ENCODE measurements at places on chromosomes 13 and 19.
A peak's percentile ranks its signal among the peaks of the same experiment; 100 is the strongest.

DNA sequence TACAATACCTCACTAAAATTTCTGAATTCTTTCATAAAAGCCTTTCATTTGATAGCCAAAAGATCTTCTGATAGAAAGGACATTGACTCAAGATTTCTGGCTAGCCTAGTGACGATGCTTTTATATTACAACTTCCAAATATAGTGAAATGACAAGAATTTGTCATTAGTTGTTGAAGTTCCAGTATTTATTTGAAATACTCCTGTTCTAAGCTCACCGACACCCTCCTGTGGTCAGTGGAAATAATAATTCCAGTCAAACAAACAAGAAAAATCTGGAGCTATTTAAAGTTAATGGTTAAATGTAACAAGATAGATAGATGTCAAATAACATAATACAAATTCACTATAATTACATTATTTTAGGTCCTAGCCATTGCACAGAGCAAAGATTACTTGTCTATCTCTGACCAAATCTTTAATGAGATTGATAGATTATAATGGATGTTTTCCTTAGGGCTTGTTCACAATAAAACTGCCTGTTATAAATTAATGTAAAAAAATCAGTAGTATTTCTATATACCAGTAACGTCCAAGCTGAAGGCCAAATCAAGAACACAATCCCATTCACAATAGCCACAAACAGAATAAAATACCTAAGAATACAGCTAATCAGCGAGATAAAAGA, 195.5 kb downstream of the RGCC start:
- DNase-seq: peak; percentile 53

DNA sequence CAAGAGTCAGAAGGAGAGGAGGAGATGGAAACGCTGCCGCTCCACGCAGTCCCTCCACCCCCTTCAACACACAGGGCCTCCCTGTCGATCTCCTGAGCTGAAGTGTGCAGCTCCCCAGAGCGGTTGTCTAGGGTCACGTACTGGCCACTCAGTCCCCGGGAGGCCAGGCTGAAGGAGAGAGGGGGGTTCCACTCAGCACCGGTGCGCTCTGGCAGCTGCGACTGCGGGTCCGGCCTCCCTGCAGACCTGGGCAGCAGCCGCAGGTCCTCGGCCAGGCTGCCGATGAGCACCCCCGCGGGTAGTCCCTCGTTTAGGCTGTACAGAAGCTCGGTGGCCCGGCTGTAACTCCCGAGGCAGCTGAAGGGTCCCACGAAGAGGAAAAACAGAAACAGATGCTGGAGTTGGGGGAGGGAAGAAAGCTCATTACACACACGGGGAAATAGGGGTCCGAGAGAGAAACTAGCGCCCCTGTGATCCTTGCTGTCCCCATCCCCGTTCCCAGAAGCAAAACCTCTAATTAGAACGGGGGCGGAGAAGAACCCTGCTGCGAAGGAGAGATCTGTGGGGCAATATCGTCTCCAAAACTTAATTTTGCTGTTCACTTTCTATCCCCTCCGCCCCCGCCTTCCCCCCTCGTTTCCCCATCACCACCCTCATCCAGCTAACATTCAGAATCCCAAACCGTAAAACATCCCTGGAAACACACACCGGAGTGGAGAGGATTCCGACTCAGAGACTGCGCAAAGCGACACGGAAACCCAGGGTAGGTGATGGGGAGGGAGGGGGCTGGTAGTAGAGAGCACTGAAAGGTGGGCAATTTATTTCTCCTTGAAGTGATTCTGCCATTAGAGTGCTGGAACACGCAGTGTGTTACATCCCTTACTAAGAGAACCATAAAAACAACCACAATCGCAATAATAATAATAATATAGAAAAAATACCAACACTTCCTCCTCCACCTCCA, 1.8 kb downstream of the PCDH20 start:
- no peak for DNase-seq

DNA sequence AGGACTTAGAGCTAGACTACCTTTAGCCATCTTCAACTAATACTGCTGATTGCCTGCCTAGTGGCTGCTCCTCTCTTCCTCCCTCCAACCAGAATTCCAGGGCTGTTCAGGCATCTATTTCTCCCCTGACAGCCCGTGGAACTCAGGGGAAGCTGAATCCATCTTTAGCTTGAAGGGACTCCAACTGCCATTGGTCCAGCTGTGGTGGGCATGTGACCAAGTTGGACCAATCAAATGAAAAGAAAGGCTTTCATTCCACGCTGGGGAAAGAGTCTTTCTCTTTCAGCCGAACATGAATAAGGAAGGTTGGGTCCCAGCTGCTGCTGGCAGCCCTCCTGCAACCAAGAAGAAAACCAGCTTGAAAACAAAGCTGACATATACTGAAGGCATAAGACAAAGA, 168.5 kb upstream of the OBI1 start:
- peak; percentile 44 for DNase-seq

- DNase-seq: no peak
Measured at GRCh38 chr13:98473135-98473787, 103.6 kb downstream of the STK24 start.

DNA sequence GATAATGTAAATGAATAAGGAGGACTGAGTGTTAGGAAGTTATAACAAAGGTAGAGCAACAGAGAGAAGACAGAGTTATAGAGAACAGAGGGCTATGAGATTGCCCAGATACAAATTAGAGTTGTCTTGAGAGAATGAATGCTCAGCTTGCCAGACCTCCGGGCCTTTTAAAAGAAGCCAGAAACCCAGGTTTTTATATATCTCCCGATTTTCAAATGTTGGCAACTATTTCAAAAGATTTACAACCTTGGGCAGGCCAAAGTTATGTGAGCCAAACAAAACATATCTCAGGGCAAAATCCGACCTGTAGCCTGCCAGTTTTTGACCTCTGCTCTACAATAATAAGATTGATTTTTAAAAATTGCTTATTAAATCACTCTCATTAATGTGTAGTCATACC, 573.1 kb upstream of the SLC10A2 start:
- no peak for DNase-seq

Measured in NCI-H446 (cell line).